SK-MEL-5 (cell line): ENCODE measurements at places on chromosomes 1 and 21.

DNA sequence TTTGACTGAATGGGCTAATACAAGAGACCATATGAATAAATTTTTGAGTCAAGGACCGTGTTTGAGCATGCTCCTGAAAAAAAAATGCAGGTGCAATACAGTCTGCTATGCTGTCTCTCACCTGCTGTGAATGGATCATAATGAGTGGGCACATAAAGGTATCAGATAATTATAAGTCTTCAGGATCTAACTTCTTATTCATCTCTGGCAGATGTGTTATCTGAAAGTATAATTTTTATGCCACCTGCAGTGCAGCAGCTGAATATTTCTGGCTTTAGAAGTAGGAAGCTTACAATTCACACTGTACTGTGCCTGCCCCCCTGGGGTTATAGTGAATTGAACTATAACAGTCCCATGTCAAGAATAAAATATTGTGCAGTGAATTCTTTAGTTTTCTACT lies 333.3 kb downstream of the MRPL39 start:
- DNase-seq: no peak

GRCh38 chr1:7810395-7810794 lies 26.3 kb downstream of the PER3 start:
- DNase-seq: no peak

GRCh38 chr1:171611306-171611705 lies 10.7 kb upstream of the MYOCOS start:
- no peak for DNase-seq

DNA sequence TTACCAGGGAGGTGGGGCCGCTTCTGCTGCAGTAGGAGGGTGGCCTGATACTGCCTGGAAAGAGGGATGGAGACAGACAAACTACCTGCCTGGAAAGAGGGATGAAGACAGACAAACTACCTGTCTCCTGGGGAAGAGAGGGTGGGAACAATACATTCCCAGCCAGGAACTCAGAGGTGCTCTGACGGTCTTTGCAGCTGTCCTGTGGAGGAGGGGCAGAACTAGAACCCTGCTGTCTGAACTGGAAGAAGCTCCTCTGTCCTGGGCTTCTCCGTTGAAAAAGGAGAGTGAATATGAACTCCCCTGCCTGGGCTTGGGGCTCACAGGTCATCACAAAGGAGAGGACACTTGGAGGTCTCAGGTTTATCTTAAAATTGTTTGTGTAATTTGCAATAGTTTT lies 40.3 kb upstream of the ETV3 start:
- DNase-seq: no peak

DNA sequence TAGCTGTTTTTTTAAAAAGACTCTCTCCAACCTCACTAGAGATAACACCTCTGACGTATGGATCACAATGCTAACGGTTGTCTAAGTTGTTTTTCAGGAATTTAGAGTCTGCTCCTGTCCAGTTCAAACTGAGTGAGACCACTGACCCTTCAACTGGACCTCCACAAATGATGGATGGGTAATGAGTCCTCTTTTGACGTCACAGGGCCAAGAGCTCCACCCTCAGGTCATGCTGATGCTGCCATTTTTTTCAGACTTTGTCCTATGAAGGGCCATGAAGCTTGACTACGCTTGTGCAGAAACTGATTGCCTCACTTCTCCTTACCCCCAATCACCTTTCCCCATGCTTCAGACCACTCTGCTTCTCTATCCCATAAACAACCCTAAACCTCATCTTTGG lies 16.6 kb downstream of the GRIK3 start:
- DNase-seq: peak; percentile 32

GRCh38 chr1:23614032-23614660 lies 54.8 kb upstream of the ID3 start:
- no peak for DNase-seq

DNA sequence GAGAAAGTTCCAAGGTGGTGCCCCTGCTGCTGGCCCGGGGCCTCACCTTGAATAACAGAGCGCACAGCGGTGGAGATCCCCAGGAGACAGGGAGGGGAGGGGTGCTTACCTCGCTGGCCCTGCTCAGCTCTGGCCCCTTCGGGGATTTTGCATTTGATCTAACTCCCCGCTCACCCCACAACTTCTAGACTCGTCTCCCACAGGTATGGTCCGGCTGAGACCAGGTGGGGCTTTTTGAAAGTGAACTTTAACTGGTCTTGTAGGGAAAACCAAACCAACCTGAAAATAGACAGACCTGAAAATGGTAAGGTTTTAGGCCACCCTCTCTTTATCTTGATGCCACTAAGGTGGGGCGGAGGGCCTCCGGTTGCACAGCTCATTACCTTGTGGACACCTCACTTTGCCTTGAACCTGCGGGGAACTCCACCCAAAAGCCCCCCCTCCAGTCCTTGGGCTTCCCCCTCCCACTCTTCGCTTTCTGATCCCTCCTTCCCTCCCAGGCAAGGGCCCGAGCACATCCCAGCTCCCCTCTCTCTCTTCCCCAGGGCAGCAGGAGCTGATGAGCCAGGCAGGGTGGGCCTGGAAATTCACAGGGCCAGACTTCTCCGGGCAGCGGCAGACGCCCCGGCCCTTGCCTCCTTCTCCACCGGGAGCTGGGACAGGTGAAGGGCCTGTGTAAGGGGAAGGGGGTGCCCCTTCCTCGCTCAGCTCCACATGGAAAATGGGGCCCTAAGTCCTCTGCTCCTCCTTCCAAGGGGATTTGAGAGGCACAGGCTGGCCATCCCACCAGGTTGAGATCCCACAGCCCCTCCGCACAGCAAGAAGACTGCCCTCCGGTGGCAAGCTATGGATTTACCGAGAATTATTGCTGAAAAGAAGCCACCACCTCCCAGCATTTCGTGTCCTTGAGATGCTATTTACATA lies 16.1 kb downstream of the TNFRSF8 start:
- peak; percentile 55 for DNase-seq
